ENCODE measurements at places on chromosomes 7 and 10. TPM values are rescaled to one million over a fixed set of nuclear protein-coding genes. Genes with fewer than 3 reads are reported as not detected.

Gene SMNDC1
- total RNA-seq: 12.3 TPM

DNA sequence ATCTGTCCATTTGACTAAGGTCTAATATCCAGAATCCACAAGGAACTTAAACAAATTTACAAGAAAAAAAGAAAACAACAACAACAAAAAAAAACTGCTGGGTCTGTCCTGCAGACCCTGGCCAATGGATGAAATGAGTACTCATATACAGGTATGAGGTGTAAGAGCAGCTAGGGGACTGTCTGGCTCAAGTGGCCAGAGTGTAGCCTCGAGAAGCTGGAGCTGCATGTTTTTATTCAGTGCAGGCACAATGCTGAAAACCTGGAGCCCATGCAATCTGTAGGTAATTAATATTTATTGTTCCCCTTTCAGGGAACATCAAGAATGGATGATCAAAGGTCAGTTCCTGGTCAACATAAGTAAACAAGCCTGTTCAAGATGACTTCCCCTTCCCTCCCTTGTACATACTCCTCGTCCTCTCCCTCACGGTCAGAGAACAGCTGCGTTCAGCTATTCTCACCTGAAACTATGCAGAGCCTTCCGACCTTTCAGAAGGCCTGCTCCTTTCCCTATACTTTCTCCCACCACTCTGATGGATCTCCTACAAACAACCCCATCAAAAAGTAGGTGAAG is 15.5 kb downstream of the CYP2C19 start:
- no peak for DNase-seq

Gene ANKRD1
- total RNA-seq: not detected

GRCh38 chr10:17685233-17685840 is 41.4 kb downstream of the STAM start:
- DNase-seq: no peak

DNA sequence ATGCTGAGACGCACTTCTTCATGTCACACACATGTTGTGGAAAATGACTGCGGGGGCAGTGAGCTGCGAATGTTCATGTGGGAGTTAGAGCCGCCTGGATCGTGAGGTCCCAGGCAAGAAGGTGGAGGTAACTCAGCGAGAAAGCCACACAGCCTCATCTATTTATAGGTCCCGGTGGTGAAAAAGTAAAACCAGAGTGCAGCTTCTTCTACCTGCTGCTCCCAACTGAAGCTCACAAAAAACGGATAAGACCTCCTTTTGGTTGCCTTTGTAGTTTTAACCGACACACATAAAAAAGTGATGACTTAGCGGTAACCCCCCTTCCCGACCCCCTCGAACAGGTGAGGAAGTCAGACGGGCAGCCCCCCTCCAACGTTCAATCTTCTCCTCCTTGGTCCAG is 276.9 kb downstream of the GATA3 start:
- DNase-seq: no peak

Gene ANKRD61
- not detected for total RNA-seq

- no peak for DNase-seq
Observed at GRCh38 chr10:103820101-103821062, 35.0 kb downstream of the SH3PXD2A start.

Gene SDK1
- 16.7 TPM for total RNA-seq

DNA sequence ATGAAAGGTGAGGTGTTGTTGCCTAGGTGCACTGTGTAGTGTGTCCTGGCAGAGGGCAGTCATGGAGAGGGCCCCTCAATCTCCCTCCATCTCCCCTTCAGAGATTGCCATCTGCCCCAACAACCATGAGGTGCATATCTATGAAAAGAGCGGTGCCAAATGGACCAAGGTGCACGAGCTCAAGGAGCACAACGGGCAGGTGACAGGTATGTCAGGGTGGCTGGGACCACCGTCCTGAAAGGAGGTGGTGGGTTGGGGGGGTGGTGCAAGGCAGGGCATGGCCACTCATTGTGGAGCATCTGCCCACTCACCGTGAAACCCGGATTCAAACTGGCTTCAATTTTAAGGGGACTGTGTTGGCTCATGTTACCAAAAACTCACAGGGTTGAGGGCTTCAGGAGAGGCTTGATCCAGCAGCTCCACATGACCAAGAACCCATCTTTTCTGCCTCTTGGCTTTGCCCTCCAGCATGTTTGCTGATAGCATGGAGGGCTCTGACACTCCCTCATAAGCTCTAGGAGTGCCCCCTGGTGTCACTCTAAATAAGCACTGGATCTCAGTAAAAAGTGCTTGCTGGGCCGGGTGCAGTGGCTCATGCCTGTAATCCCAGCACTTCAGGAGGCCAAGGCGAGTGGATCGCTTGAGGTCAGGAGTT is 12.2 kb downstream of the ARPC1B start:
- DNase-seq: no peak

- no peak for DNase-seq
Observed at GRCh38 chr10:62183442-62183841, 85.2 kb downstream of the RTKN2 start.

DNA sequence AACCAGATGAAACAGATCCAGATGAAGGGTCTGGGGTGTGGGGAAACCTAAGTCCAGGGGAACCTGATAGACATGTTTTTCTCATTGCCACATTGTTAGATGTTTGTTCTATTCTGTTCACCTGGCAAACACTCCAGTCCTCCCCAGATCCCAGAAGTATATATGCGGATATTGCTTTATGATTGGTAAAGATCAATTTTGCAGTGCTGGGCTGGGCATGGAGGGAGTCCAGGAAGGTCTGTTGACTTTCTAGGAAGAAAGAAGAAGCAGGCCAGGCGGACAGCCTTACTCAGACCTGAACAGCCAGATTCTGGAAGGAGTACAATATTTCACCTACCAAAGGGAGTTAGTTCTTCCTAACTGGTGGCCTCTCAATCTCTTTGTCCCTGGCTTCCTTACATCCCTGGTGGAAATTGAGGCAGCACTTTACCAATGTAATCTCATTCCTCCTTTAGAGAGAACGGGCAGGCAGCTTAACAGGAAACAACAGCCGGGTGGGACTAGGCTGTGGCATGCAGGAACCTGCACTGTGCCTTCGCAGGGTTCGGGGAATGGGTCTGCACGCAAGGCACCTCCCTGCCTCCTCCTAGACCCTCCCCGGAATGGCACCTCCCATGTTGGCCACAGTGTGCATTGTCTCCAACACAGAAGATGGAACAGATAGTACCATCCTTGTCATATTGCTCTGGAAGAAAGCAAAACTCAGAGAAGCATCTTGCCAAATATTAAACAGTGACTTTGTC is 930 bp downstream of the GIMAP6 start:
- DNase-seq: no peak

DNA sequence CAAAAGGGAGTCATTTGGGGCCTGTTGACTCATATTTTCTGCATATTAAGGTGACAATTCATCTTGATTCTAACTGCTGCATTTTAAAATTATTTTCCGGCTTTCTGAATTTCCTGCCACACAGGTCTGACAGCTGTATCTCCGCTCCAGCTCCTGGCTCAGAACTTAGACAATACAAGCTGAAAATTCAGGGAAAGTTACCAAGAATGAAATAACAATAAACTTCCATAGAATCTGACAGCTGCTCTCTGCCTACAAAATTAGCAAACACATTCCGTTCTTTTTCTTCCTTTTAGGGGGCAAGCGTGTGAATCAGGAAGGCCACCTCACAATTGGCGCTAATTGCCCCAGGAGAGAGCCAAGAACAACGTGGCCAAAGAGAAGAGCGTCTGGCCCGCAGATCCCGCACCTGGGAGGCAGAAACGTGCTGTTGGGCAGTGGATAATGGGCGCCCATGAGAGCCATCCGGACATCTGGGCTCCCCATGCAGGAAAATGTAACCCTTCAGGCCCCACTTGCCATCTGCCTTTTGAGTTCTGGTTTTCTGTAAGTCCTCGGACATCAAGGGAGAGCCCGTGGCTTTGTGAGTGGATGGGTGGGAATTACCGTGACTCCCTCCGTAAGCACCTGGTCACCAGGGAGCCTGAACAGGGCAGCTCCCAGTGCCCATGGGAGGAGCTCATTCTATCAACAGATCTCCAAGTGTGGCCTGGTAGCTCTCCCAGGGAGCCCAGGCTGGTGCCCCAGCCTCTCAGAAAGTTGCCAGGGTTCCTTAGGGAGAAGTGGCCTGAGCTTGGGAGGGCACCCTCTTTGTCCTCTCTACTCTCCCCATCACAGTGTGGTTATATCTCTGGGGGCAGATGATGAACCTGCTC is 5.0 kb downstream of the CLRN3 start:
- no peak for DNase-seq

Gene GDF10
- total RNA-seq: 1.7 TPM

DNA sequence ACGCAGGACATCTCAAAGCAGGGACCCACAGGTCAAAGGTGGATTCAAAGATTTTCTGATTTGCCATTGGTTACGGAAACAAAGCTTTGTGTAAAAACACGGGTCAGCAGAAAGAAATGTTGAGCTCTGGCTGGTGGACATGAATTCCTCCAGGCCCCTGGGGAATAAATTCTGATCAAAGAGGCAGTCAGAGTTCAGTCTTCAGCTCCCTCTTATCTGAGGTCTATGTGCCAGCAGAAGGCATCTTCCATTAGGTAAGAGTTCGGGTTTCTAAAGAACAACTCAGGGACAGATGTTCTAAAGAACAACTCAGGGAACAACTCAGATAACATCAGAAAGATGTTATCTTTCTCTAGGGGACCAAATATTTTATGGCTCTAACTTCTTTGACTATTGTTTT is 64.9 kb upstream of the PALS2 start:
- no peak for DNase-seq

DNA sequence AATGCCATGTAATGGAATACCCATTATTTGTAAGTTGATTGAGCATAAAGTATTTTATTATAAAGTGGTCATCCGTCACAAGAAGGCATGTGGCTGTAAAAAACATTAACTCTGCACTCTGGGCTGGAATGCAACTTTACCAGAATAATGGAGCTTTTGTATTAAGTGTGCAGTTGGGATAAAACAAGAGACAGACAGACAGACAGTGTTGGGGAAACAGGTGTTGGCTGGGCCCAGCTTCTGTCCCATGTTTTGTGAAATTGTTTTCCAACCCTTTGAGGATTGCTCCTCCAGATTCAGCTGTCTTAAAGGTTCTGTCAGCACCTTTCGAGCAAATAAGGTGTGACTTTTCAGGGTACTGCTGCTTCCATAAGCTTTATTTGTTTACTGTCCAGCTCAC is 67.9 kb upstream of the NFKB2 start:
- no peak for DNase-seq

Gene PLEKHS1
- total RNA-seq: not detected

DNA sequence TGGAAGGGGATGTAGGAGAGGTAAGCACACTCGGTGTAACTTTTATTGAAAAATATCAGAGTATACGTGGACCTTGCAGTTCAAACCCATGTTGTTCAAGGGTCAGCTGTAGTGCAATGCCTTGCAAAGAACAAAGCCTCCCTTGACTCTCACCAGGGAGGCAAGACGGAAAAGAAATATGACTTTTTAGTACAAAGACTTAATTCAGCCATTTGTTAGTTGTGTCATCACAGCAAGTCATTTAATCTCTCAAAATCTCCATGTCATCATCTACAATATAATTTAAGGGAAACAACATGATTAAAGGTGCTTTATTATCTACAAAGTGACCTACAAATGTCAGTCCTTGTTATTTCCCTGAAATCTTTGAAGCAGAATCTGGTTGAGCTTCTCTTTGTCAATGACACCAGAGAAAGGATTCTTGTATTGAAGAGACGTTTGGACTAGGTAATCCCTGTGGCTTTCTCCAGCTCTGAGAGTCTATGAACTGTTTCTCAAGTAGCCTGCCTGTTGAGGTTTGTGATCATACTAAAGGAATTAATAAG is 502.8 kb downstream of the REEP3 start:
- no peak for DNase-seq

Measured in vagina (tissue), 2 donors.